ENCODE measurements at places on chromosomes 6 and 20.

DNA sequence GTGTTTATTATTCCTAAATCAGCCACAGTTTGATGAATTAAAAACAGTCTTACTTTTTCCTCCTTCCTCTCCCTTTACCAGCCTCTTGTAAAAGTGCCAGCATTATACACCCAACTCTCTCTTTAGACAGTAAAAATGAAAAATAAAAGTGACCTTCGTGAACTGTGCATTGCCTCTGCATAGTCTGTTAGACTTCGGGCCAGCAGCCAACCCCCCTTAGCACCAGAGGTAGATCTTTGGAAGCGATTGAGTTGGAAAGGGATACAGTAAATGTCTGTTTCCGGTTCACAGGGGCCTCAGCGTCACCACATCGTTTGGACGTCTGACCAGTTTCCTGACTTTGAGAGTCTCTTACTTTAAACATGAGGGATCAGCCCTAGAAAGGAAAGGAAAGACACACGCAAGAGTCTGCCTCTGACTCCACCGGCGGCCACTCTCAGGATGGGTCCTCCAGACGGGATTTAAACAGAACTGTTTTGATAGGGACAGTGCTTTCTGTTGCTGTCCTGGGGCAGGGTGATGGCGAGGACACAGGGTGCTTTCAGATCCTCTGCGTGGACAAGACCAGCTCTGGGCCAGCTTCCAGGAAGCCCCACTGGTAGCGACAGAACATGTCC, 206.6 kb upstream of the PREP start:
- no peak for DNase-seq

GRCh38 chr6:109325400-109325801, 56.9 kb downstream of the CD164 start:
- no peak for DNase-seq

GRCh38 chr6:99521633-99522151, 6.5 kb upstream of the USP45 start:
- peak; percentile 42 for DNase-seq

DNA sequence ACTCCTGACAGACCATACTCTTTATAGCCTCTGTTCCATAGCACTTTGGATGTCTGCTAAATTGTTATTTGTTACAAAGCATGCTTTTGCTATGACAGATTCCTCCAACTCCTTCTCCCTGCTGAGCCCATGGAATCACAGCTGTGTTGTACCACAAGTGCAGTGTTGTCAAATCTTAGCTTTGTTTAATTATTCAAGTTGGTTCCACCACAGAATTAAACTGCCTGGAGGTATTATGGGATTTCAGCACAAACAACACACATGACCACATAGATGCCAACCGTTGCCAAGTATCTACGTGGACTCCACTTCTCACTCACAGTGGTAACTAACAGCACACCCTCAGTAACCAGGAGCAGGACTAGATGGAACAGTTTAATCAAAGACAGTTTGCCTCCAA, 32.7 kb upstream of the MARCKS start:
- DNase-seq = no peak

DNA sequence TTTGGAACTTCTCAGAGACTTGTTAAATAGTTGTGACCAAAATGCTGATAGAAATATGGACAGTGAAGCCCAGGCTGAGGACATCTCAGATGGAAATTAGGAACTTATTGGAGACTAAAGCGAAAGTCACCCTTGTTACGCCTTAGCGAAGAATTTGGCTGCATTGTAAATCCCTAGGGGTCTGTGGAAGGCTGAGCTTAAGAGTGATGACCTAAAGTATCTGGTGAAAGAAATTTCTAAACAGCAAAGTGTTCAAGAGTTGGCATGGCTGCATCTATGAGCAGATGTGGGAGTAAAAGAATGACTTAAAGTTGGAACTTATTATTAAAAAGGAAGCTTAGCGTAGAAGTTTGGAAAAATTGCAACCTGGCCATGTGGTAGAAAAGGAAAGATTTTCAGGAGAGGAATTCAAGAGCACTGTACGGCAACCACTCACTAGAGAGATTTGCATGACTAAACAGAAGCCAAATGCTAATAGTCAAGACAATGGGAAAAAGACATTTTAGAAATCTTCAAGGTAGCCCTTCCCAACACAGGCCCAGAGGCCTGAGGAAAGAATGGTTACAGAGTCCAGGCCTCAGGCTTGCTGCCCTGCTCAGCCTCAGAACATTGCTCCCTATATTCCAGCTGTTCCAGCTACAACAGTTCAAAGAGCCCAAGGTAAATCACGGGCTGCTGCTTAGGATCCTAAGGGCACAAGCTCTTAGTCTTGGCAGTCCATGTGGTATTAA, 61.6 kb upstream of the TNFRSF21 start:
- DNase-seq = no peak
